ENCODE measurements at places on chromosomes 1 and 21.

DNA sequence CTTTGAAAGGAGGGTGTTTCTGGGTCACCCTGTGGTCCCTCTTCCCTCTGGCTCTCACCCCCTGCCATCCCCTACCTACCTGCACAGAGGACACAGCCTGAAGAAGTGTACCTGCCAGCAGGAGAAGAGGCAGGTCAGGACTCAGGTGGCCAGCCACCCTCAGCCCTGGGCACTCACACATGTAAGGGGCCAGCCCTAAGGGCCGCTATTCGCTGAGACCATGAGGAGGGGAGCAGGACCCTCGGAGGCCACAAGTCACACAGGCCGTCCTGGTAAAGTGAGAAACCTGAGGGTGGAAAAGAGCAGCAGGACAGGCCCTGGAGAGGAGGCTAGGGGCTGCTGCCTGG, 1.2 kb downstream of the ZNF692 start:
- DNase-seq = no peak

DNA sequence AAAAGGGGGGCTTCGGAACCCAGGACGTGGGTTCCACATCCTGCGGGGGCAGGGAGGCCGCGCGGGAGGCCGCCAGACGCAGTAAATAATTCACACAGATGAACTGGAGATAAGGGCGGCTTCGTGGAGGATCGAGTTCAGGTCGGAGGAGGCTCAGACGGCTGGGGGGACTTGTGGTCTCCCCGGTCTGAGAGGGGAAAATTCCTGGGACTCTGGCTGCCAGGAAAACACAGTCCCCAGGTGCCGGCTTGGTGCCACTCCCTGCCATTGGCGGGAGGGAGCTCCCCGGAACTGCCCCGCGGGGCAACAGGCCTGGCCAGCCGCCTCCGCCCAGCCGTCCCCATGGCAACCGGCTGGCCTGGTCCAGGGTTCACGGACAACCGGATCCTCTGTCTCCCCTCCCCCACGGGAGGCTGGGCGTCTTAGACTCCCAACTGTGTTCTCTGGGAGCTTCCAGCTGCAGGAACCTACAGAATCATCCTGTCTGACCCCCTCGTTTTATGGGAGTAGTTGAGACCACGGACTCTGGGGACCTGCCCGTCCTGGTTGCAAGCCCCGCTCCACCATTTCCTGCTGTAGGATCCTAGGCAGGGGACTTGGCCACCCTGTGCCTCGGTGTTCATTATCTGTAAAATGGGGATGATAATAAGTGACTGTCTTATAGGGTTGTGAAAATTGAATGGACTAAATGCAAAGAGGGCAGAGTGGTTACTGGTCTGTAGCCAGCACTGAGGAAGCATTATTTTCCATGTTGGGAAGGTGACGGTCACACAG, 9.6 kb downstream of the CAMK2N1 start:
- DNase-seq = no peak

DNA sequence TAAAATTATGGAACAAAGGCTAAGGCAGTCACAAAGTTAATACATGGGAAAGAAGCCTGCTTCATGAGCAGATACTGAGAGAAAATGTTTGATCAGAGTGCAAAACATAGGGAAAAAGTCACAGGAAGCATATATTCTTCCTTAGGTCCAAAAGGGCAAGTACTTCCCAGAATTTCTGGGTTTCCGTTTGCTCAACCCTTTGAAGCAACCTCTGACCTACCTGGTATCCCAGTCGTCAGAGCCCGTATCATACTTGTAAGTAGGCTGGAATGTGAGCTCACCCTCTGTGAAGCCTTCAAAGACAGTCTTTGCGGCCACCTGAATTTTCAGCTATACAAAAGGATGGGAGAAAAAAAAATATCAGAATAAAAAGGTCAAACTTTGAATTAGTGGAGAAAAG, 20.5 kb upstream of the MTF1 start:
- DNase-seq = no peak

GRCh38 chr1:80427881-80428280, 1372.9 kb upstream of the ADGRL2 start:
- DNase-seq = peak; percentile 16

- DNase-seq = peak; percentile 83
Measured at GRCh38 chr1:200483491-200484143, 73.8 kb upstream of the ZNF281 start.
